ENCODE measurements at places on chromosomes 5 and 9.

DNA sequence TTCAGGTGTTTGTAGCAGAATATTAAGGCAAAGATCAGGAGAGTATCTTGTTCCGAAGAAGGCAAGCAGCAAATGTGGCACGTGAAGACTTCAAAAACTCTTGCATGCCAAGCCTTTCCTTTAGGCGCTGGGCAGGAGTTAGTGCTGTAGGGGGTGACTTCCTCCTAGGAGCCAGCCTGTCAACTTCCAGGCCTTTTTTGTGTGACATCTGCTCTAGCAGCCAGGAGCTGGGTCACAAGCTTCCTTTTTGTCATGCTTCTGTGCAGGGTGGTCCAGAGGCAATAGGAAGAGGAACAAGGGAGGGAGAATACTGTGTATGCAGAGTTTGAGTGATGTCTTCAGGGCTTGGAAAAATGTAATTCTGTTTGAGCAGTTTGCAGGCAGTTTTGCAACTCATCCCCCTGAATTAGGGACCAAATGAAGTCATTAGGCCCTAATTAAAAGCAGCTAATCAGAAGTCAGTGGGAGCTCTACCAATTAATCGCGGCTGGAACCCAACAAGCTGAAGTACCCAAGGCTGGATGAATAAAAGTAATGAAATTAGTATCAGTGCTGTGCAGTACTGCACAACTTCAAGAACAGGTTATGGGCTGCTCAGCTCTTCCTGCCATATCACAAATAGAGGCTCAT lies 53.5 kb downstream of the TLR4 start:
- no peak for DNase-seq

DNA sequence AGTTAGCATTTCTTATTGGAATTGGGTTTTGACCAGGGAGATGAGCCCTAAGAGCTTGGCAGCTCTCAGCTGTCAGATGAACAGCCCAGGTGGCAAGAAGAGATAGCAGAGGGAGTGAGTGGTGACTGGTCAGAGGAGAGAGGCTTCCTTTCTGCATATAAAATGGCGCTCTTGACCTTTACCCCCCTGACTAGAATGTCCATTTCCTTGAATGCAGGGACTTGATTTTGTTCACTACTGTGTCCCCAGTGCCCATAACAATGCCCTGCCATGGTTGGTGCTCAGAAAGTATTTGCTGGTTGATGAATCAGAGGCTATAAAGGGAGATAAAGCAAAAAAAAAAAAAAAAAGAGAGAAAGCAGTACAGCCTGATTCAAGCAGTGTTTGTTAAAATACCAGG lies 7.2 kb downstream of the CHMP5 start:
- no peak for DNase-seq

- DNase-seq, result no peak
These were observed 339.7 kb upstream of the CLINT1 start for GRCh38 chr5:158198636-158199035.

DNA sequence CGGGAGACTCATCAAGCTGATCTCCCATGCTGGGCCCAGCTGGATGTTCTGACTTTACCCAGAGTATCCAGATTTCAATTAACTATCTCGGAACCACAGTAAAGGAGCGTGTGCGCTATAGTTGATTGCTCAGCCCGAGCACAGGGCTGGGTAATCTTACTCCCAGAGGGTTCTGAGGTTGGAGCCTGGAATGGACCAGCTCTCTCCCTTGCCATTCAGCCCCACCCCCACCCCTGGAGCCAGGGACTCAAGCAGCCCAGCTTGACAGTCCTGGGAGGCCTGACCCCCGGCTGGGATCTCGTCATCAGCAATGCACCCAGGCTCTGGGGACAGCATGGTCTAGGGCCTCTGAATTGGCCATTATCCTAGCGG lies 23.7 kb upstream of the PTGES start:
- DNase-seq, result no peak

GRCh38 chr9:93026640-93027039 lies 31.9 kb upstream of the SUSD3 start:
- DNase-seq, result no peak

- no peak for DNase-seq
These were observed 51.3 kb downstream of the GADD45G start for GRCh38 chr9:89655990-89656657.

- peak; percentile 26 for DNase-seq
These were observed 86.5 kb upstream of the ATP10B start for GRCh38 chr5:160938532-160938931.

GRCh38 chr9:69835277-69836080 lies 14.9 kb downstream of the CFAP95 start:
- DNase-seq, result no peak

DNA sequence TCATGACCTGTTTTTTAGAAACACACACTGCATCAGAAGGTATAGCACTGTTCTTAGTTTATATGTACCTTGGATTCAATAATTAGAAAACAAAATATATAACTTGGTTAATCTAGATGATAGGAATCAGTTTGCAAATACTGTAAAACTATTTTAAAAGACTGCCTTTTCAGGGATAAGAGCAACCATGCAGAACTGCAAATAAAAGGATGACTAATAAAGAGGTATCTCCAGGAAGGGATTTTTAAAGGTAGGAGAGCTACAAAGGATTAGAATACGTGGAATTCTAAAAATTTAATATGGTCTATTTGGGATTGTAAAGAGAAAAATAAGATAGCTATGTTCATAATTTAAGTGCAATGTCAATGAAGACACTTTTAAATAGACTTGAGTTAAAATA lies 9.4 kb downstream of the GABRA1 start:
- DNase-seq, result no peak

DNA sequence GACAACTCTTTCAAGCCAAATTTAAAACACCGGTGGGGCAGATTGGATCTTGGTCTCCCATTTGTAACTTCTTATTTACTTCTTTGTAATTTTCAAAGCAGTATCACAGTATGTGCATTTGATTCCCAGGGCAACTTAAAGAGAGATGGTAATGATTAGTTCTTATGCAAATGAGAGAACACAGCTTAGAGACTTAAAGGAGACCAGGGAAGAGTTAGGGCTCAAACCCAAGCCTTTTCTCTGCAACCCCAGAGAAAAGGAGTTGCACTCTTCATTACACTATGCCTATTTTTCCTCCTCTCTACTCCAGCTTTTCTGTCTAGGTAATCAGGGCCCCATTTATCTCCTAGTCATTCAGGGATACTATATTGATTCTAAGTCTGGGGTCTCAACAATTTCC lies 237.8 kb upstream of the NMUR2 start:
- DNase-seq, result no peak

GRCh38 chr5:53431665-53432064 lies 48.8 kb upstream of the FST start:
- DNase-seq, result no peak

- no peak for DNase-seq
These were observed 1259.0 kb upstream of the C9orf72 start for GRCh38 chr9:28832168-28832770.

DNA sequence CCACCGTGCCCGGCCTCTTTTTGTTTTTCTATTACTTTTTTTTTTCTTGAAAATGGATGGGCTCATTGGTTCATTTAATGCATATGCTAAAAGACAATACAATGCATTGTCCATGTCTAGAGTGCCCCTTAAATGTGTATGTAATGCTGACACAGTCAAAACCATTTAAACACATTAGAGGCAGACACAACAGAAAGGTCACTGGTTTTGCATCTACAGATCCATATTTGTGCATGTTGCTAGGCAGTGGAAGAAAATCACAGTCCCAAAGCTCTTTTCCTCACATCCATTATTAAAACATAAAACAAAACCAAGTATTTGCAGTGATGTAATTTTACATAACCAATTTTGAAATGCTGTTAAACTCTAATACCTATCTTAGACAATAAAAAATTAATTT lies 389.0 kb downstream of the TAF11L14 start:
- no peak for DNase-seq

DNA sequence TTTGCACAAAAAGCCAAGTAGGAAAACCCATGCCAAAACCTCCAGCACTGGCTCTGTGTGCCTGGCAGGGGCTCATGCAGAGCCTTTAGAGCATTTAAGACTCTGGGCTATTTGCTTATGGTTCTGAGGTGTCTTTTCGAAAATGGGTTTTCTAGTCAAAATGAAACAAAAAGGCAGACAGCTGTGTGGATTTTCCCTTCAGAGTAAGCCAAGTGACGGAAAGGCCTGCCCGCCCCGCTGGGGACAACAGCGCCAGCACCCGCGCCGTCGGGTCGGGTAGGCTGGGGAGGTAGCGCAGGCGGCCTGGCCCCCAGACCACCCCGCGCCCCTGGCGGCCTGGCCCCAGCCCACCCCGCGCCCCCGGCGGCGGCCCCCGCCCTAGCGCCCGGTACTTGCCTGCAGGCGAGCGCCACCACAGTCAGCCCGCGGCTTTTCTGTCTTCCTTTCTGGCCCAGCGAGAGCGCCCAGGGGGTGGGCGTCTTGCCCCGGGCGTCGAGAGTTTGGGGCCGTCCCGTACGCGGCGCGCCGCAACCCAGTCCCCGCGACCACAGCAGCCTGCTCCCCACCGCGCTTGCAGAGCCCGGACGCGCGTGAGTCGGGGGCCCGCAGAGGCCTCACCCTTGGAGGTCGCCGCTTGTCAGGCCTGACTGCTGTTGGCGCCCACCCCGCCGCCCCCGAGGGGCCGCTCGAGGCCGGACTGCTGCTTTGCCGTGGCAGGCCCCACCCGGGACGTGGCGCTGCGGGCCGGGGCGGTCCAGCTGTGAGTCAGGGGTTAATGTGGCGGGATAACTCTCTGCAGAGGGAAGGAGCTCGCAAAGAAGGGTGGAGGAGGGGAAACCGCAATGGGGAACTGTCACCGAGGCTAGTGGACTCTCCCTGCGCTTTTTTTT lies at the start of gene TICAM2:
TICAM2 (minus strand) TSS at position 779 of the 890 bp plus-strand sequence. CDS start 21,223 bp downstream, outside the sequence.
- peak; percentile 86 for DNase-seq

DNA sequence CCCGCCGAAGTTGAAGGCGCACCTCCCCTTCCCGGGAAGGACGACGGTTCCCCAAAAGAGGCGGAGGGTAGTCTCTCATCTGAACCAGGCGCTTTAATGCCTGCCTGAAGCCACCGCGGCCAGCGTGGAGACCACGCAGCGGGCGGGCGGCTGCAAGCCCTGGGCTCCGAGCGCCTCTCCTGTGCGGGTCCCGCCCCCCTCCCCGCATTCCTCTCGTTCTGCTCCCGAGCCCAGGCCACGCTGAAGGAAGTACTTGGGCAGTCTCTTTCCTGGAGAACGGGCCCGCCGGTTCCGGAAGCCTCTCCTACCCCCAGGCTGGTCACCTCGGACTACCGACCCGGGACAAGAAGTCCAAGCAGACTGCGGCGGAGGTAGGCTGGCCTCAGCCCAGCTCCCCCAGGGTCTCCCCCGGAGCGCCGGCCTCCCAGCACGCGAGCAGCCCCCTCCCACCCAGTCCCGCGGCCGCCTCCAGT lies 571 bp downstream of the PPIC start:
- DNase-seq, result peak; percentile 66

DNA sequence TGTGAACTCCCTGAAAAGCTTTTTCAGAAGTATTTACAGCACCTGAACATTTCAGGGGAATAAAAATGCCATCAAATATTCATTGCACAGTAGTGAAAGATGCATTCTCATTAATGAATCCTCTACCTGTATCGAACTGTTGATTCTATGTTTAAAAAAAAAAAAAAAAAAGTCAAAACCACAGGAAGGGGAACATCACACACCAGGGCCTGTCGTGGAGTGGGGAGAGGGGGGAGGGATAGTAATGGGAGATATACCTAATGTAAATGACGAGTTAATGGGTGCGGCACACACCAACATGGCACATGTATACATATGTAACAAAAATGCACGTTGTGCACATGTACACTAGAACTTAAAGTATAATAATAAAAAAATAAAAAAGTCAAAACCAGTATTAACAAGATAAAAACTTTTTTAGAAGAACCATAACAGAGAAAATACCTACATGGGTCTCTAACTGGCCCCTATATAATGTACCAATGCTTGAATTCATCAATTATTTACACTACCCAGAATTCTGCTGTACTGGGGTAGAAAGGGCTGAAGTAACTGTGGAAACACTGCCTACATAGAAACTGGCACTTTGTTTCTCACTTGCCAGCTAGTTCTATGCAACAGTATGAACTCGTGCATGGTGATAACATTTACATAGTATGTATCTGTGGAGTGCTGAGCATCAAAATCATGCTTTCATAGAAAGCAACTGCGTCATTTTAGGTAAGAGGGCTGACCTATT lies 48.9 kb downstream of the GNAQ start:
- DNase-seq, result no peak

DNA sequence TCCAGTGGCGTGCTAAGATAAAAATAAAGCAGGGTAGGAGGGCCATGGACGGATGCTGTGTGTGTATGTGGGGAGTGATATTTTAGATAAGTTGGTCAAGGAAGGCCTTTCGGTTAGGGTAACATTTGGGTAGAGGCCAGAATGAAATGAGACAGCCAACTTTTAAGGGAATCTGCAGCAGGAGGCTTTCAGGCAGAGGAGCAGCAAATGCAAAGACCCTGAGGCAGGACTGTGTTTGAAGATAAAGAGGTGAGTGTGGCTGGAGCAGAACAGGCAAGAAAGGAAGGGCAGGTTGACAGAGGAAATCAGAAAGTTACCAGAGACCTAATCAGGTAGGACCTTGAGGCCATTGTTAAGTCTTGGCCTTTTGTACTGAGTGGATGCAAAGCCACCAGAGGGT lies 106.2 kb downstream of the MAST4 start:
- DNase-seq, result no peak

DNA sequence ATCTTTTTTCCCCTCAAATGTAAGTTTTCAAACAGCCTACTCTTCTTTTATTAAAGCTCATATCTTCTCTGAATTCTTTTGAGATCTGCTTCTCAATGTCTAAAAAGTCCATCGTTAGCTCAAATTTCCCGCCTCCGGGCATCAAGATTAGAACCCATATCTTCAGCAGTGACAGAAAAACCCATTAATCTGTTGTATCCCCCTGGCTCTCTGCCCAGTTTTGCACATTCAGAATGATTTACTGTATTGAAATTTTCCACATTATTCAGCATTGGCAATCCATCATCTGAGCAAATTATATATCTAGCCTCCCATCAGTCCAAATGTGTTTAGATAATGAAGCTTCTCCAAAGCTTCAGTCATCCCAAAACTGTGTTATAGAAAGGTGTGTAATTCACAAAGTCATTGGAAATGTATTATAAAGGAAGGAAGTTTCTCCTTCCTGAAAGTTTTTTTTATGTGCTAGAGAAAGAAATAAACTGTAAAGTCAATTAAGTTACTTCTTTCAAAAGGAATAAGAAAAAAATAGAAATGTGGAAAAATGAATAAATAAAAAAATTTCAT lies 849.9 kb downstream of the MAT2B start:
- no peak for DNase-seq

GRCh38 chr5:52989025-52989780 lies at the start of gene ITGA2:
TSS of gene ITGA2 (plus strand) at chr5:52989352. CDS start at chr5:52989469, 117 bp downstream.
- peak; percentile 77 for DNase-seq

DNA sequence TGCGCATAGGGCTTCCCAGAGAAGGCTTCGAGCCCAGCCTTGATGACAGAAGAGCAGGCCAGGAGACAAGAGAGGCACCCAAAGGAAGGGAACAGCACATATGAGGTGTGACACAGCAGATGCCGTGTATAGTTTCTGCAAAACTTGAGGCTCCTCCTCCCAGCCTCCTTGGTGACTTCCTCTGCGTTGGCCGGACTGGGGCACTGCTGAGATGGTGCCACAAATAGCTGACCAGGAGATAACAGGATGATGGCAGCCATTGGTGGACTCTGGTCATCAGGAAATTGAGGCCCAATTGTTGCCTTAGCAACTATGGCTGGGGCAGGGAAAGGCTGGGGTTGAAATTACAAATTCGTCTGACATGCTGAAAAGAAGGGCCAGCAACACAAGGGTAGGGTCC lies 4.8 kb upstream of the ZNF79 start:
- no peak for DNase-seq

- no peak for DNase-seq
These were observed 85.9 kb upstream of the TRIO start for GRCh38 chr5:14057289-14057688.

Measured in iPS-NIHi11 (cell line).